Esophagus muscularis mucosa (tissue), 4 donors: ENCODE measurements at places on chromosomes 3 and 15.

DNA sequence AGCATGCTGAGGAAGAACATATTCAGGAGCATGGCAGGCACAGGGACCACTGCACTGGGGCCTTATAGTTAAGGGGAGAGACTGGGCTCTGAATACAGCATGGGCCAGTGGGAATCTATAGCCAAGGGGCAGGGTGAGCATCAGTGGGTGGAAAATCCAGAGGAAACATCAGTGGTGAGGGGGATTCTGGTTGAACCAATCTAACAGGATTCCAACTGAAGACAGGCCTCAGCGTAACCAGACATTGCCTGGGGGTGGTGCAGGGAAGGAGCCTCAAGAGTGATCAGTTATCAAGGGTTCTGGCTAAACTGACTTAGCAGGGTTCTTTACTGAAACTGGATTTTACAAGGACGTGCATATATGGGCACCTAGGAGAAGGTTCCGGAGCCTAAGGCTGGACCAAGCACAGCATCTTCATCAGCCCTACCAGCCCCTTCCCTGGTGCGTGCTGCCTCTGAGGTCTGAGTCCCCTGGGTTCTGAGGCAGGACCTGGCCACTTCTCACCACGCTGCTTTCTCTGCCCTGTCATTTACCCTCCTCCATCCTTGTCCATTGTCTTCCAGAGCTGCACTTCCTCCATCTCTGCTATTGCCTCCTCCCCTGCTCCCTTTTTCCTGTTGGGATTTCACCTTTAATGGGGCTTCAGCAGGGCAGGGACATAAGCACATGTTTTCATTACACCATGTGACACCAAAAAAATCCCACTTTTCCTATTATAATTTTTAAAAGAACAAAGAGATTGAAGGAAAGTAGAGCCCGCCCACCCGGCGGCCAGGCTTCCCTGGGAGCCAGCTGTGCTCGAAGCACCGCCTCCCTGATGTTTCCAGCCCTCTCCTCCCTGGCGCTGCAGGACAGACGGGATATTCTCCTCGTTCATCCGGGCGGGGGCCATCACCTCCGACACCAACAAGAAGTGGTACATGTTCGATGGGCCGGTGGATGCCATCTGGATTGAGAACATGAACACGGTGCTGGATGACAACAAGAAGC is 52.1 kb downstream of the DNAH1 start:
- no peak for DNase-seq

GRCh38 chr3:35565048-35565447 is 74.3 kb upstream of the ARPP21 start:
- DNase-seq, result no peak

DNA sequence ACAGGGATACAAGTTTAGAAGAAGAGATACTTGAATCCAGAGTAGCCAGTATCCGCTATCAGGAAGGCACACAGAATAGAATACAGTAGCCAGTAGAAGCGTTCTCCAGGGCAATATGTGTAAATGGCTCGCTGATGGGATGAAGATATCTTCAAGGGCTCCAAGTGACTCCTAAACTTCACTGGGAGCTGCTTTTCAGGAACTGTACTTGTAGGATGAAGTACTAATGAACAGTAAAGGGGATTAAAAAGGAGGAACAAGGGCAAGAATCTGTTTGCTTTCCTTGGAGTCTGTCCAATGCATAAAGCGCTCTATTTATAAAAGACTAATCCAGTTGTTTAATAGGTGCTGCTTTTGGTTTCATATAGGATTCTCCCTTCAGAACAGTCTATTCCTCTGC is 78.4 kb downstream of the THRB start:
- no peak for DNase-seq

DNA sequence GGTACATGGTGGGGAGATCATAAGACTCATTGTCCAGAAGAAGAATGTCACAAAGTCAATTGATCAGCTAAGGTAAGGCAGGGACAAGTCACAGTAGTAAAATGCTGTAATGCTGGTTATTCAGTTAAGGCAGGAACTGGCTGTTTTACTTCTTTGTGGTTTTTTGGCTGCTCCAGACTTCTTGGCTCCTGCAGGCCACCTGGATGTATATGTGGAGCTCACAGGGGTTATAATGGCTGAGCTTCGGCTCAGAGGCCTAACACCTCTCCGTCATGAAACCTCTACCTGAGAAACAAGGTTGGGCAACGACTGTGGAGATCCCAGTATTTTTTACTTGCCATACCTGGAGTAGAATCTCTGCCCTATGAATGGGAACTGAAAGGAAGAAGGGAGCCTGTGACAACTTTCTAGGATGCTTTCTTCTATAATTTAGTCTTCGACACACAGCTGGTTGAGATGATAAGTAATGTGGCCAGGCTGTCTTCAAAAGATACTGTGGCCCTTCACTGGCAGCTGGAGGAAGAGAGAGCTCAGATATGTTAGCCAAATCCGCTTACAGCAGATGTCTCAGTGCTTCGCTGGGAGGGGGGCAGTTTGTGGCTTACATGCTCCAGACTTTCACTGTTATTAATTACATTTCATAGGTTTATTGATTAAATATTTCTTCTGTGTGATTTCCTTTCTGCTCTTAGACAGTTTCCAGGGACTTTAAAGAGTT is 887.8 kb downstream of the IGSF11 start:
- DNase-seq, result no peak

- no peak for DNase-seq
Observed at GRCh38 chr3:193943200-193943599, 192.7 kb upstream of the HES1 start.

- DNase-seq, result no peak
Observed at GRCh38 chr3:124615896-124616543, 114.2 kb upstream of the UMPS start.

- DNase-seq, result no peak
Observed at GRCh38 chr3:23665741-23666140, 140.0 kb upstream of the UBE2E1 start.

DNA sequence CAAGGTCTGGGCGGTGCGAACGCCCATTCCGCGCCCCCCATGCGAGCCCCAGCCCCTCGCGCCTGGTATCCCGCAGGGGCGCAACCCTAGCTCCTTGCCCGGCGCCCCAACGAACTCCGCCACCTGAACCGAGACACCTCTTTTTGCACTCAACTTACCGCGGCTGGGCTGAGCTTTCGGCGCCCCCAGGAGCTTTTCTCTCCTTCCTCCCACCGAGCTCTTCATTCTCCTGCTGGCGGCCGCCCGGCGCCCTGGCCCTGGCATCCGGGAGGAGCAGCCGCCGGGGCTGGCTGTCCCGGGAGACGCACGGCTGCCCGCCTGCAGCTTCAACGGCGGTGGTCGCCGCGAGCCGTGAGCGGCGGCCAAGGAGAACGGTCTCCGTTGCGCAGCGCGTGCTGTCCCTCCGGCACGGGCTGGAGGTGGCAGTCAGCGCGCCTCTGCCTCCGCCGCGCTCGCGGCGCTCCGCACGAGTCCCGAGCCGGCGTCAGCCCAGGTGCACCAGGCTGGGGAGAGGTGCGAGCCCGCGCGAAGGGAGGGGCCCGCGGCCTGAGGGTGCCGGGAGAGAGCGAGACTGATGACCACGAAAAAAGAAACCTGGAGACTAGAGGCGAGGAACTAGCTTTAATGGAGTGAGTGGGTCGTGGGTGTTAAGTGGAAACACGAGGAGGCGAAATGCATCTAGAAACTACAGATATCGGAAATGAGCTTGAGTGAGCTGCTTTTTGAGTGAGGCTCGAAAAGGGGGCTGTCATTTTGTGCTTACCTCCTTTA is 621.5 kb upstream of the ZNF385D start:
- no peak for DNase-seq

DNA sequence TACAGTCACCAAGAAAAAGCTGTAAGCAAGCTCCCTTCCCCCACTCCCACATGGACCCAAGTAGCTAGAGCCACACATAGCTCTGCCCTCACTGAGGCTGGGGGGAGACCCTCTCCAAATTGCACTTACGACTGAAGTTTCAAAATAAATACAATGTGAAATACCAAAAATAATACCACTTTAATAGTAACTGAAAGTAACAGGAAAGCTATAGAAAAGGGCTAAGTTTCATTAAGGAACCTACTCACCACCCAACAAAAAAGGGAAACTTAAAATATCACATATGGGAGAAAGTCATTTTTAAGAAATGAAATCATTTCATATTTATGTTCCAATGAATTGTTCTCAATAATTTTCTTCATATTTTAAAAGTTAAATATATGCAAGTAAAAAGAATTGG is 130.4 kb upstream of the UBE2E2 start:
- DNase-seq, result no peak
